ENCODE measurements at places on chromosomes 12 and 14. TPM values are rescaled to one million over a fixed set of nuclear protein-coding genes. Genes with fewer than 3 reads are reported as not detected.

Gene DBX2
- not detected for total RNA-seq

Gene KCNMB4
- total RNA-seq: 1.3 TPM

Gene ORAI1
- total RNA-seq: 38.1 TPM

DNA sequence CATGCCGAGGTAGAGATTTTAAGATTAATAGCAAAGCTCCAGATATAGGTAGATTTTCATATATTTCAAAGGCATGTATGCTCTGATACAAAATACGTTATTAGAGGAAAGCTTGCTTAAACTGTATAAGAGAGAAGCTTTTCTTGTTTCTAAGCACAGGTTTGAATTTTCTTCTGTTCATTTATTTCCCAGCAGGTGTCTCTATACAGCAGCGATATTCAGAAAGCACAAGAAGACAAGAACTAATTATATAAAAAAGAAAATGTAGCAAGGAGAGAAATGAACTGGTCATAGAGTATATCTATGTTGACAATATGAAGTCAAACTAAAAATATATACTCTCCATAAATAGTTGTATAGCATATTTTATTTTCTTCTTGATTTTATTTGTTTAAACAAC is 307.4 kb upstream of the NOVA1 start:
- H3K27me3 ChIP-seq: no peaks in the 10 kb centered on the region
- no peak overlapping the region for H3K4me3 ChIP-seq
- no peak for DNase-seq
- H3K36me3 ChIP-seq: no peaks in the 10 kb centered on the region

All from activated CD8-positive, alpha-beta T cell treated with anti-CD3 and anti-CD28 coated beads for 36 hours (primary cell).